NCI-H345 (cell line): ENCODE measurements at places on chromosomes 7 and 10.

DNA sequence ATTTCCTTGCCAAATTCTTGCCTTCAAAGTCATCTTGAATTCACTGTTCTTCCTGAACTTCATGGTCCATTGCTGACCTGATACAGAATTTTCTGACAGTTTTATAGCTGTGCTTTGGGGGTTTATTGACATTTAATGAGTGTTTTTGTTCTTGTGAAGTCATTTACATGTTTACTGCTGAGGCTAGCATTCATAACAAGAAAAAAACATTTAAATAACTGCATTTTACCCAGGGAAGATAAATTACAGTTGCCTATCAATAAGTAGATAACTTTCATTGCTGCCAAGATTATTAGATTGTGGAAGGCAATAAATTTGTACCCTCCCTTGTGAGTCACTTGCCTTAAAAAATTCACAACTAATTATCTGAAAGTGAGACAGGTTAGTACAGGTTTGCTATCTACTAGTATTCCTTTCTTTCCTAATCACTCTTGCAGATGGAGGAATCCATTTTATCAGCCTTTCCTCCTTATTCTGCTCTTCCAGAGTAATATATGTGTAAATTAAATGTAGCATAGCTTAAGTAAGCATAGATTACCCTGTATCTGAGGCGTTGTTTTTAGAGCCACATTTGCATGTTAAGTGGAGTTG, 178.4 kb downstream of the EXOC4 start:
- no peak for DNase-seq

- DNase-seq, result no peak
These were observed 170.0 kb downstream of the ELAPOR2 start for GRCh38 chr7:86889501-86889900.

DNA sequence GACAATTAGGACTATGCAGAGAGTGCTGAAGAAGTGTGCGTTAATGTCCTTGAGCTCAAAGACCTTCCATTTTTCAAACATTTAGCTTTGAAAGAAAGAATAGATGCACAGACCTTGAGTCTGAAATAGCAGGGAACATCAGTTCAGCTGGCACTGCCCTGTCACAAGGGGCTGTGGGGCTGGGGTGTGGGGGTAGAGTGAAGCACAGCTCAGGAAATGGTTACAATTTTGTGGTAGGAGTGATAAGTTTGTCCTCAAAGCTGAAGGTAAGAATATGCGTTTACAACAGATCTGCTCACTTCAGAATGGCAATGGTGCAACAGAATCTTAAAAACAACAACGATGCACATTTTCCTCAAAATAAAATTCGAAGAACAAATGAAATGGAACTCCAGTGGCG, 33.6 kb downstream of the SMKR1 start:
- no peak for DNase-seq

GRCh38 chr7:124690840-124691239, 74.8 kb downstream of the GPR37 start:
- DNase-seq, result no peak

- no peak for DNase-seq
These were observed 58.4 kb downstream of the ZNF22 start for GRCh38 chr10:45058992-45059561.

DNA sequence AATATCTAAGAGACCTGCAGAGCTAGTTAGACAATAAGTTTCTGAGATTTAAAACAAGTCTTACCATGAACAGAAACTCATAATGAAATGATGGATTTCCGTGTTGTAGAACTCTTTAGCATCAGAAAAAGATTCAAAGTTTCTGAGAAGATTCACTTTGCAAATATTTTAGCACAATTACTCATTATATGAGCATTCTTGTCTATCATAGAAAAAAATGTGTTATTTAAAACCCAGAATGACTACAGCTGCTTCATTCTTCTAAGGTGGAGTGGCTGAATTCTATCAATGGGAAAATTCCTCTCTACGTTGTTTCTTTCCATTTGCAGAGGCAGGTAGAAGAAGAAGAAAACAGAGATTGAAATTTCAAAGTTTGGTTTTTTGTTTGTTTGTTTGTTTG, 21.0 kb upstream of the RALA start:
- DNase-seq, result no peak

GRCh38 chr7:41612386-41612785, 90.5 kb downstream of the INHBA start:
- no peak for DNase-seq

- DNase-seq, result no peak
These were observed 972.2 kb upstream of the MBL2 start for GRCh38 chr10:53744746-53745145.

GRCh38 chr10:102280397-102281101, 35.2 kb downstream of the GBF1 start:
- peak; percentile 10 for DNase-seq

DNA sequence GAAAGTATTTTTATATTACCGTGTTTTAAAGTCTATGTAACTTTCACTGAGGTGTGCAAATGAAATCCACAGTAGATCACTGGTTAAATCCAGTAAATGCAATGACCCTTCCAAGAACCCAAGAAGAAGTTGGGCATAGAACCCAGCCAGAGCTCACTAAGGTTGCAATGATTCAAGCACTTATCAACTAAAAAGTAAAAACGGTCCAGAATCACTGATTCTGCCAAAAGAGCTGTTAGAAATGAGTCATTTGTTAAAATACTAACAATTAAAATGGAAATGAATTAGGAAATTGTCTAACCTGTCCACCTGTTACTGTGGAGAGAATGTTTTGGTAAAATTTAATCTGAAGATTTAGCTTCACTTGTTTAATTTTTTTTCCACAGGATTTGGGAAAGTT, 74.4 kb downstream of the ANK3 start:
- DNase-seq, result no peak

GRCh38 chr7:28964056-28964455, 5.9 kb upstream of the TRIL start:
- no peak for DNase-seq

DNA sequence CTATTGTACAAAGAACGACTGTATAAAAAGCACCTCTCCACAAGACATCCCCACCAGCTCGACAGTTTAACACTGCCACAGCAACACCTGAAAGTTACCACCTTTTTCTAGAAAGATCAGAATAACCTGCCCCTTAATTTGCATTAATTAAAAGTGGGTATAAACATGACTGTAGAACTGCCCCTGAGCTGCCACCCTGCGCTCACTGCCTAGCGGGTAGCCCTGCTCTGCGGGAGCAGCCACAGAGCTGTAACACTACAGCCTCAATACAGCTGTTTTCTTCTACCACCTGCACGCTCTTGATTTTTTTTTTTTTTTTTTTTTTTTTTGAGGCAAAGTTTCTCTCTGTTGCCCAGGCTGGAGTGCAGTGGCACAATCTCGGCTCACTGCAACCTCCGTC, 140.9 kb downstream of the PARD3 start:
- no peak for DNase-seq

- DNase-seq, result no peak
These were observed 305.6 kb downstream of the PTEN start for GRCh38 chr10:88169037-88169319.

DNA sequence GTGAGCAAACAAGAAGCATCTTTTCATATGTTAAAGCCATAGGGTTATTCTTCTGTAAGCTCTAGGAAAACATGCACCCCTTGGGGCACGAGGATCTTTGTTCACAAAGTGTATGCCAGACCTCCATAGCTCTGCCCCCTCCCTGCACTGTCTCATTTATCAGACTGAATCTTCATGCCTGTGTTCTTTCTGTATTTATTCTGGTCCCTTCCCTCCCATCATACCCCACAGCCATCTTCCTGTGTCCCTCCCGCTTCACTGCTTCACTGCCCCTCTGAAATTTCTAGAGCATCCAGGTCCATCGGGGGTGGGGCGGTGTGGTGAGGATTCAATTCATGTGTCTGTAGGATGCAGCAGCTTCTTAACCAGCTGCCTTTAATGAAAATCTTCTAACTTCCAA, 7.5 kb downstream of the EPHB6 start:
- DNase-seq, result no peak

DNA sequence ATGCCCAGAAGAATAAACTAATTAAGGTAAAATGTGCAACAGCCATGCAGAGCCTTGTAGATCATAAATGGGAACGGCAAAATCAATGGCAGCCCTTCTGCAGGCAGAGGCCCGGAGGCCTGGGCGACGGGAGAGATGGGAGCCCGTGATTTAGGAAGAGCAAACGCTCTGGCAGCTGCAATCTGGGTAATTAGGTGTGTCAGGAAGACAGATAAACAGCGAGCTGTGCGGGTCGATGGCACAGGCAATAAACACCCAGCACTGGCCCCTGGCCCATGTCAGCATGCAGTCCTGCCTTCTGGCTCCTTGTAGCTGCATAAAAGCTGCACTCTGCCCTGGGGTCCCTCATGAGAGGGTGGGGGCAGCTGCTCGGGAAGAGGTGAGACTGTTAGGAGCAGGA, 78.0 kb downstream of the GOLGA7B start:
- DNase-seq, result no peak

DNA sequence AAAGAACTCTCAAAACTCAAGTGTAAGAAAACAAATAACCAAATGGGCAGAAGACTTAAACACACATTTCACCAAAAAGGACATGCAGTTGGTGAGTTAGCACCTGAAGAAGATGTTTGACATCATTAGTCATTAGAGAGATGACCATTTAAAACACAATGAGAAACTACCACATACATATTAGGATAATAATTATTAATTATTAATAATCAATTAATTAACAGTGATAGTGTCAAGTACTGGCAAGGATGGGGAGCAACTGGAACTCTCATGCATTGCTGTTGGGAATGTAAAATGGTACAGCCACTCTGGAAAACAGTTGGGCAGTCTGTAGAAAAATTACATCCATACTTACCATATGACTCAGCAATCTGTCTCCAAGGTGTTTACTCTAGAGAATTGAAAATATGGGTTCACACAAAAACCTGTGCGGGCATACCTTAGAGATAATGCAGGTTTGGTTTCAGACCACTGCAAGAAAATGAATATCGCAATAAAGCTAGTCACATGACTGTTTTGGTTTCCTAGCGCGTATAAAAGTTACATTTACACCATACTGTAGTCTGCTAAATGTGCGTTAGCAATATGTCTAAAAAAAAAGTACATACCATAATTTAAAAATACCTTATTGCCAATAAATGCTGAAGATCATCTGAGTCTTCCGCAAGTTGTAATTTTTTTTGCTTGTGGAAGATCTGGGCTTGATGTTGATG, 30.3 kb downstream of the ARID5B start:
- DNase-seq, result no peak

GRCh38 chr7:21076054-21076453, 289.4 kb upstream of the SP8 start:
- DNase-seq, result peak; percentile 95

- DNase-seq, result no peak
These were observed 159.9 kb downstream of the FGFR2 start for GRCh38 chr10:121438333-121438732.

GRCh38 chr10:22477334-22478287, 132.3 kb downstream of the SPAG6 start:
- DNase-seq, result no peak

- no peak for DNase-seq
These were observed 281.9 kb downstream of the EXOC4 start for GRCh38 chr7:133534816-133535215.

DNA sequence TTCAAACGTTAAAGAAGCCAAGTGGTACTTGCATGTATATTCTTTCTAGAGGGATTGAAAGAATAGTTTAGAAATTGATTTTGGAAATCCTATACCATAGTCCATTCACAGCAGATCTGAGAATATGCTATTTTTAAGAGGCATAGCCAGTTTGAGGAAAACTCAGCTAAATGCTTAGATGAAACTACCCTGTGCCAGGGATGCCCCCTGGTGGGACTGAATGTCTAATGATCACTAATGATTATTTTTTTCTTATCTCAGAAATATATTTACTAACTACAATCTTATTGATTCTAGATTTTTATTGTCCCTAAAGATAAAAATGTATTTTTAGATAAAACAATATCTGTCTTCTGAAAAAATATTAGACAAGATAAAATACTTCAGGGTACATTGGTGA, 844.9 kb upstream of the PHF14 start:
- DNase-seq, result no peak

DNA sequence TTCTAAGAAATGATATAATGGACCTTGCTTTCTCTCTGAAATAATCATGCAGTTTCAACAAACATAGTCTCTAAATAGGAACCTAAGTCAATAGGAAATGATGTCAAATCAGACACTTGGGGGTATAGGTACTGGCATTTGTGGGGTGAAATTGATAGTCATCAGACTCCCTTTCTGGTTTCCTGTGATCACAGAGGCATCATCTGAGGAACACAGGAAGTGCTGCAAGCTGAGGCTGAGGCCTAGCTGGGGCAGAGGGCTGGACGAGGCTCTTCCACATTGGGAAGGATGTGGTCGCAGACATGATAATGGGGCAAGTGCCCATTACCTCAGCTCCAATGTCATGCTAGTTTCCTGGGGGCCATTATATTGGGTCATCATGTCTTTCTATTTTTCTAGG, 33.5 kb upstream of the TARP start:
- no peak for DNase-seq

DNA sequence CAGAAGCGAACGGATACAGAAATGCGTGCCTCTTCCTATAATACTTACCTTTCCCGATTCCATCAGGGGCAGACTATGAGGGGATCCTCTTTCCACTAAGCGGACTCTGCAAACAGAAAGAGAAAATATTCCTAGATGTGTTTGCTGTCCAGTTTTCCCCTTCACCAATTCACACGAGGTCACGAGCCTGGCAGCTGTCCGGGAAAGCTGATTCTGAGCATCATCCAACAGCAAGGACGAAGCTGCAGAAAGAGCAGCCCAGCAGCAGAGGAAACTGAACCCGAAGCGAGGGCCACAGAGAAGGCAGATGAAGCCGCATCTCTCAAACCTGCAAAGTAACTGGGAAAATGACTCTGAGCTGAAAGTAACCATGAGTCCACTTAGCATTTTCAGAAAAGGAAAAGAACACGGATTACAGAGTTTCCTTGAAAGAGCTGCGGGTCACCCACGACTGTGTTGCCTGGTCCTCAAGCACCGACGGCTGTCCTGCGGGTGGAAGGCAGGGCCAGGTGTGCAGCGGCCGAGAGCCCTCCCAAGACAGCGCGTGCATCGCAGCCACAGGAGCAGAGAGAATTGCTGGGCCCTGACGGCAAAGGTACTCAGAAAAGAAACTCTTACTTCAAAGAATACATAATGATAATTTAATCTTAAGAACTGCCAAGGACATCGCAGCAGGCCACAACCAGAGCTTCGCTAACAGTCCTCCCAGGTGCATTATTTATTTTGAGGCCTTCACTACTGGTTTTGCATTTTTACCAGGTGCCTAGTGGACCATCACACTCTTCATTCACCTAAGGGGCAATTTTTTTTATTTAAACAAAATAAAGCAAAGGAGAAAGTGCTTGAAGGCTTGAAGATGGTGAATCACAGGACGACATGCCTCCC, 153.3 kb downstream of the ZMYND11 start:
- no peak for DNase-seq
